AG09319 (cell line): ENCODE measurements at places on chromosomes 1 and 21.

- DNase-seq = no peak
Observed at GRCh38 chr1:143699115-143699514, 272.7 kb downstream of the FAM72C start.

DNA sequence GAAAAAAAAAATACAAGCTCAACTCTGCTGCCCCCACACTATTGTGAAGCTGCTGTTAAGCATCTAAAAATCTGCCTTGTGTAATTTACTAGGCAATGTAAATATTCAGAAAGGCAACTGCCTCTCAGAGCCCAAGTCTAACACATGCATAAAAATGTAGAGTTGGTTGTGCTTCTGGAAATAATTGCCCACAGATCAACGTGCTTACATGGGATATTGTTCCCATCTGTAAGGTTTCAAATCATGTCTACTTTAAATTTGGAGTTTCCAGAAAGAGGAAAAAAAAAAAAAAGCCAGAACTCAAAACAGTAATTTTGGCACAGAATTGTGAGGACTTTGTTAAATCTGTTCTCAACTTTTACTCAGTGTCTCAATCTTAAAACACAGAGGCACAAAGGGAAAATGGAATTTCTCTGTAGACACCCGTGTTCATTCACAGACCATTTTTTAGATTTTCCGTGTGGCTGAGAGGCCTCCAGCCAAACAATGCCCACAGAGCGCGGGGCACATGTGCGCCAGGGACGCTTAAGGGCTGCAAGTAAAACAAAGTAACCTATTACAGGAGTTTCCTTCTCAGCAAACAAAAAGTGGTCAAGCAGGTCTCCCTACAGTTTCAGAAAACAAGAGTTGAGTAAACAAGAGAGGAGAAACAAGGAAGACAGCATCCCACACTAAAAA is 115.5 kb downstream of the RERE start:
- DNase-seq = no peak

DNA sequence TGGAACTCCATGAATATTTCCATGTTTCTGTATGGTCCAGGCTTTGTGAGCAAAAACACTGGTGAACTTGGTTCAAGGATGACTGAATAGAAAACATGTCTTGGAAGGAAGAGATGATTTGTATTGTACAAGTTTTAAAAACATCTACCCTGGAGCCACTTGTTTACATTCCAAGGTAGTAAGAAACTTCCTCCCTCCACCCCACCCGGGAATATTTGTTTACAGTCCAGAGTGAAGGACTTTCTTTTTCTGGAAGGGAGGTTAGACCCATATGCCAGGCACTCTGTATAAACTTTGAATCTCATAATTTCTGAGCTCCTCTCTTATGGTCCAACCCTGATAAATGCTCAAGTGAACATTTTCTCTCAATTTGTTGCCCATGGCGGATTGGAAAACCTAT is 323.3 kb upstream of the LYPLAL1 start:
- DNase-seq = no peak

GRCh38 chr21:16770266-16770665 is 742.6 kb upstream of the CXADR start:
- DNase-seq = no peak

DNA sequence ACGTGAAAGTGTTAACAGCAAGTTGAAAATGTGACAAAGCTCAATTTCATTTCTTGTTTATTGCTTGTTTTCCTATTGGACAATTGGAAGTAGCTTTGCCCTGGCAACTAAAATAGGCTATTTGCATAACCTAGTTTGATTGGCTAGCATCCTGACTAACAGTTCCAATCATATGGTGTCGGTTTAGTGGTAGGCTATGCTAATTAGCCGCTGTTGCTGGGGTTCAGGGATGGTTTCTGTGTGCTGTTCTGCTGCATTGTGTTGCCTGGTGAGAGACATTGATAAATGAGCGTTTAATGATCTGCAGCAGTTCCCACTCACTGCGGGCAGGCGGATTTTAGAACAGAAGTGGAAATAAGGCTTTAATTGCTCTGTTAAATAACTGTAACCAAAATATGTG is 68.5 kb downstream of the DYRK1A start:
- DNase-seq = peak; percentile 74

DNA sequence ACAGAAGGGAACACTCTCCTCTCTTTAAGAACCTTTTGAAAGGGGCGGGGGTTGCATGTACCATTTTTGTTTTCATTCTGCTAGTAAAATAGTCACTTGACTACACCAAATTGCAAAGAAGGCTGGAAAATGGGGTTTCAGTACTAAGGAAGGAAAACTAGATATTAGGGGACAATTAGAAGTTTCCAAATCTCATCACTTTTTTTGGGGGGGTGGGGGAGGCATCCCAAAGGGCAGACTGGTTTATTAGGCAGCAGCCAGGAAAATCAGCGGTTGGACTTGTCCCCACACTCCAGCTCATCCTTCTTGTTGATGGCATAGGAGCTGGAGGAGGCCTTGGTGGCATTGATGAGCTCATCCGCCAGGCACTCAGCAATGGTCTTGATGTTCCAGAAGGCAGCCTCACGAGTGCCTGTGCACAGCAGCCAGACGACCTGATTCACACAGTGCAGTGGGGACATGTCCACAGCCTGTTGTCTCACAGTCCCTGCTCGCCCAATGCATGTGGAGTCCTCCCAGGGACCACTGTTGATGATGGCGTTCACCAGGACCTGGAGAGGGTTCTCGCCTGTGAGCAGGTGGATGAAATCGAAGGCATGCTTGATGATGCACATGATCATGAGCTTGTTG is 1.7 kb upstream of the TMEM50B start:
- DNase-seq = no peak

GRCh38 chr1:95039360-95040031 is 33.3 kb downstream of the ALG14 start:
- DNase-seq = no peak
